ENCODE measurements at places on chromosomes 16 and 17. TPM values are rescaled to one million over a fixed set of nuclear protein-coding genes. Genes with fewer than 3 reads are reported as not detected.

CCL13 gene
- total RNA-seq: 4.4 TPM

GTF3C1 gene
- 71.1 TPM for total RNA-seq

DNA sequence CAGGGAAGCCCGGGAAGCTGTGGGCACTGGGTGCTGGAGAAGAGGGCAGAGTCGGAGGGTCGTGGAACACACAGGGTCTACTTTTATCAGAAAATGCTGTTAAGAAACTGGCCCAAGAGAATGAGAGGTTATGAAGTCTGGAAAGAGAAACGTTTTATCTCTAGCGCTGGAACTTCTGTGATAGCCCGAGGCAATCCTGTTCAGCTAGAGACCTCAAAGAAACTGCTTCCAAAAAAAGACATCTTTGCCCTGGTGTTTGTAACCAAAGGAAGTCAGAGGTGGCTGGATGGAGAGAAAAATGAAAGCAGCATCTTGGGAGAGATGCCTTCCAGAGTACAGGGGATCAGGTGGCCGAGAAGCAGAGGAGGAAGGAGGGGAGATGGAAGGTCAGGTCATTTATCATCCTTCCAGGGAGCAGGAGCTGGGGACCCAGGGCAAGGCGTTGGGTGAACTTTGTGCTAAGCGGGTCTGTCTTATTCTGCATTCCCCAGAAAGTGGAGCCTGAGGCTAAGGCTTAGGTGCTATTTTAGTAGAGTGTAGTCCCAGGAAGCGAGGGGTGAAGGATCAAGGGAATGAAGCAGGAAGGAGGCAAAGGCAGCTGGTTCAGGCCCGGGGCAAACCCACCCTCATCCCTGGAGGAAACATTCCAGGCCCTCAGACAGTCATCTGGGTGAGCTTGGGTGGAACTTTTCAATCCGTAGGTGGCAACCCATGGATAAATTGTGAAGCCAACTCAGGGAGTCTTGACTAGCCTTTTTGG is 66.5 kb downstream of the MGAT5B start:
- H3K27ac ChIP-seq: no peak overlapping the region
- DNase-seq: no peak
- H3K4me1 ChIP-seq: no peaks in the 10 kb centered on the region
- H3K4me3 ChIP-seq: no peak overlapping the region

- H3K27me3 ChIP-seq: no peaks in the 10 kb centered on the region
- H3K27ac ChIP-seq: no peak overlapping the region
- no peak overlapping the region for H3K4me3 ChIP-seq
- H3K36me3 ChIP-seq: no peaks in the 10 kb centered on the region
Observed at GRCh38 chr16:85425074-85425662, 188.0 kb upstream of the GSE1 start.

CCDC154 gene
- 0.63 TPM for total RNA-seq

DNA sequence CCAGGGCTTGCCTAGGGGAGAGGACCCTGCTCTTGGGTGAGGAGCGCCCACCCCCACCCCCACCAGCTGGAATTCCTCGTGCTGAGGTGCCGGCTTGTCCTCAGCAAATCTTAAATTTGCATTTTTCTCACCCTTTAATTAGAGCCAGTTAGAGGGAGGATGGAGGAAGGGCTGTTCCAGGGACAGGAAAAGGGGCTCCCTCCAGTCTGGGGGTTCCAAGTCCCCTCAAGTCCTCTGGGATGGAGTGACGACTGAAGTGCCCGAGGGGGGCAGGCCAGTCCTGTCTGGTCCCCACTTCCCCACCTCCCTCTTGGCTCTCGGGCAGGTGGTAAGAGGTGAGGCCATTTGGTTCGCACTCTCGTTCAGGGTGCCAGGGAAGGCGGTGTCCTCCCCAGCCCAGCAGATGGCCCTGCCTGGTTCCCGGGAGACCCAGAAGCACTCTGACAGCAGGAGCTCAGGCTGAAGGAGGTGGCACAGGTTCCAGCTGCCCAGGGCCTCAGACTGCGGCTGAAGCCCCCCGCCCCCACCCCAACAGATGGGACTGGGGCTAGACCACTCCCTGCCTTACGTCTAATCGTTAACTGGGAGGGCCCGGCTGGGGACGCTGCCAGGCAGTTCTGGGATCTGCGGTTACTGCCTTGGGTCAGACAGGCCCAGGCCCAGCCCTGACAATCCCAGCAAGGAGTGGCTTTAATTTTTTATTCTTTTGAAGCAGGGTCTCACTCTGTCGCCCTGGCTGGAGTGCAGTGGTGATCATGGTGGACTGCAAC is 2.2 kb downstream of the RAB26 start:
- H3K4me1 ChIP-seq: peaks cover 31% of the 10 kb centered on the region
- H3K27me3 ChIP-seq: no peaks in the 10 kb centered on the region
- no peak for DNase-seq
- no peak overlapping the region for H3K4me3 ChIP-seq

DNA sequence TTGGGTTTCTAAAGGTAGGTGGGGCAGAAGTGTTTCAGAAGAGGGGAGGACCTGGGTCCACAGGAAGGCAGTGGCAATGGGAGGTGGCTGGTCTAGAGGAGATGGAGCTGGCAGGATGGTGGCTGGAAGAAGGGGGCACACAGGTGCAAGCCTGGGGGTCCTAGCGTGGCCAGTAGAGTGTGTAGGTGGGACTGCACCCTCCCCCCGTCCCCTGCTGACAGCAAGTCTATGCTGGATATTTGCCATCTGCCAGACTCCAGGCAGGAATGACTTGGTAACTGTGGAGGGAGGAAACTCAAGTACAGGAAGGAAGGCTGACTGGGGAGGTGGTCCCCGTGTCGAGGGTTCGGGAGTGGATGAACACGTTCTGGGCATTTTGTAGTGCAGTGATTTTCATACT is 8.6 kb downstream of the MED9 start:
- no peak overlapping the region for H3K4me3 ChIP-seq
- H3K36me3 ChIP-seq: peaks cover 12% of the 10 kb centered on the region
- no peak overlapping the region for H3K27ac ChIP-seq
- H3K27me3 ChIP-seq: no peaks in the 10 kb centered on the region
- no peaks in the 10 kb centered on the region for H3K4me1 ChIP-seq
- DNase-seq: no peak

DNA sequence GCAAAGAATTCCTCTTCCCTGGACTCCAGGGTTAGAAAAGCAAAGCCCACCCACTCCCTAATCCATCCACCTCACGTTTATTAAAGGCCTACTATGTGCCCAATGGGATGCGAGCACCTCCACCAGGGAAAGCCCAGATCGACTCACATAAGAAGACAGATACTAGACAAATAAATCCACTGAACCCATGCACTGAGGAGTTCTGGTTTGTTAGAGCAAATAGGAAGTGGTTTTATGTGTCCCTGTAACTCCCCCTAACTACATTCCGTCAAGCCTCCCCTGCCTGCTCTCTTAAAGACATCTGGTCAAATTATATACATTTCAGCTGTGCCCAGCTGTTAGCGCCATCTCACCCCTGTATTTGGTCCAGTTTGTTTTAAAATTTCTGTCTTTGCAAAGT is 218.5 kb upstream of the RPL38 start:
- H3K4me1 ChIP-seq: peaks cover 3% of the 10 kb centered on the region
- H3K36me3 ChIP-seq: no peaks in the 10 kb centered on the region
- peak; percentile 61 for DNase-seq
- H3K27ac ChIP-seq: no peak overlapping the region
- peaks cover 3% of the 10 kb centered on the region for H3K27me3 ChIP-seq

SDR42E2 gene
- total RNA-seq: 0.64 TPM

SEC14L5 gene
- 0.98 TPM for total RNA-seq

CTF1 gene
- 4.7 TPM for total RNA-seq

GPR179 gene
- 0.31 TPM for total RNA-seq

KRT27 gene
- 0.14 TPM for total RNA-seq

HOXB8 gene
- 0.31 TPM for total RNA-seq

DNA sequence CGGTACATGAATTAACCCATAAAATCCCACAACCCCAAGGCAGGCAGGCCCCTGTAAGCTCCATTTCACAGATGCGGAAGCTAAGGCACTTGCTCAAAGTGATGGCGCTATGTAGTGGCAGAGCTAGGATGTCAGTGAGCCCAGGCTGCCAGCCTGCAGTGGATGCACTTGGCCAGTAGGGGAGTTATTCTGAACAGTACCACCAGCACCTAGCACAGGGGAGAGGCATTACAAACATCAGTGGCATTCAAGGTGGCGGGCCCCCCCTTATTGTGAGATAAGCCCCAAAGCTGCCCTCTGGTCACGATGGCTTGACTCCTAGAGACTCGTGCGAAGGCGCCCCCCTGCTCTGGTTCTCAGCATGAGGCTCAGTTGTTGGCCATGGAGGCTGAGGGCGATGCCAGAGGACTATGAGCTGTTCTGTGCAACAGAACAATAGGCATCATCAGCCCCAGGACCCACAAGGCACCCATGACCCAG is 33.8 kb downstream of the GTF3C1 start:
- H3K4me1 ChIP-seq: no peaks in the 10 kb centered on the region
- peaks cover 38% of the 10 kb centered on the region for H3K36me3 ChIP-seq
- H3K27me3 ChIP-seq: no peaks in the 10 kb centered on the region
- no peak for DNase-seq

TEN1 gene
- 20.6 TPM for total RNA-seq

GRCh38 chr17:77488531-77489238 is 347.9 kb downstream of the SEC14L1 start:
- no peak for DNase-seq
- H3K36me3 ChIP-seq: peaks cover 74% of the 10 kb centered on the region
- H3K4me1 ChIP-seq: no peaks in the 10 kb centered on the region
- H3K4me3 ChIP-seq: no peak overlapping the region
- no peaks in the 10 kb centered on the region for H3K27me3 ChIP-seq
- no peak overlapping the region for H3K27ac ChIP-seq

GRCh38 chr16:23561586-23561985 is 4.1 kb downstream of the UBFD1 start:
- no peak overlapping the region for H3K27ac ChIP-seq
- H3K4me1 ChIP-seq: no peaks in the 10 kb centered on the region
- no peaks in the 10 kb centered on the region for H3K27me3 ChIP-seq
- no peak overlapping the region for H3K4me3 ChIP-seq
- DNase-seq: no peak

DNA sequence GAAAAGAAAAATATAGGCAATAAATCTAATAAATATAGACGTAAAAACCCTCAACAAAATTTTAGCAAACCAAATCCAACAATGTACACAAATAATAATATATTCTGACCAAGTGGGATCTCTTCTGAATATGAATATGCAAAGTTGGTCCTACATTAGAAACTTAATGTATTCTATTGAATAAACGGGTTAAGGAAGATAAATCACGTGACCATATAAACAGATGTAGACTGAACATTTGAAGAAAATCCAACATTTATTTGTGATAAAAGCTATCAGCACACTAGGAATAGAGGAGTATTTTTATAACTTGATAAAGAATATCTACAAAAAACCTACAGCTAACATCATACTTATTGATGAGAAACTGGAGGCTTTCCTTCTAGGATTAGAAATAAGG is 502.8 kb upstream of the KIF2B start:
- H3K36me3 ChIP-seq: no peaks in the 10 kb centered on the region
- H3K27me3 ChIP-seq: no peaks in the 10 kb centered on the region
- no peak overlapping the region for H3K27ac ChIP-seq
- DNase-seq: no peak
- H3K4me1 ChIP-seq: no peaks in the 10 kb centered on the region

DNA sequence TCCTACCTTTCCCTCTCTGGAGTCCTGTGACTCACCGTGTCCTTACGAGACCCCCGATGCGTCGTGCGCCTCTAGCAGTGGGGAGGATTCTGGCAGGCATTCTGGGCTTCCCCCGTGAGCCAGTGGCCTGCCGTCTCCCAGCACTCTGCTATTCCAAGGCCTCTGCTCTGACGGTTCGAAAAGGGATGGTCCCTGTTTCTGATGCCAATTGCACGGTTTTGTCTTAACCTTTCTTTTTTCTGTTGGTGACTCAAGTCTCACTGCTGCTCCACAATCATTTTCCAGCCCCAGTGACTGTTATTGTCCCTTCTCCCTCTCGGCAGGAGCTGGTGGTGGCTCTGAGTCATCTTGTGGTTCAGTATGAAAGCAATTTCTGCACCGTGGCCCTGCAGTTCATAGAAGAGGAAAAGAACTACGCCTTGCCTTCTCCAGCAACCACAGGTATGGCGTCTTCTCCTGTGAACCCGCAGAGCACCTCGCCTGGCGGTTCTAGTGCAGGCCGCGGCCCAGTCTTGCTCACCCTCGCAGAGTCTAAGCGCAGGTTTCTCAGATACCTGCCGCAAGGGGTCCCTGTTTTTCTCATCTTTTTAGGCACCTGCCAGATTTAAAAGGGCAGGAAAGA is 100.1 kb upstream of the CHMP6 start:
- peak overlapping the region; percentile 70 for H3K27ac ChIP-seq
- H3K36me3 ChIP-seq: peaks cover 37% of the 10 kb centered on the region
- no peak for DNase-seq

DNA sequence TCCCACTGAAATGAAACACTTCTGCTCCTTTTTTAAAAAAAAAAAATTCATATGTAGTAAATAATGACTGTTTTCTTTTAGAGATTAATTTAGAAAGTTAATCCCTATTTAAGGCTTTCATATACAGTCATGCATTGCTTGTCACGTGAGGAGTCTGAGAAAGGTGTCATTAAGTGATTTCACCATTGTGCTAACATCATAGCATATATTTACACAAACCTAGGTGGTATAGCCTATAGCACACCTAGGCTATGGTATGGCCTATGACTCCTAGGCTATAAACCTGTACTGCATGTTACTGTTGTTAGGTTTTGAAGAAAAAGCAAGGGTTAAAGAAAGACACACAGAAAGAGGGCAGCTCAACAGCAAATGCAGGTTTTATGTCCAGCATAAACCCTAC is 13.7 kb downstream of the PPY start:
- DNase-seq: no peak
- H3K27me3 ChIP-seq: peaks cover 27% of the 10 kb centered on the region
- no peak overlapping the region for H3K4me3 ChIP-seq
- no peaks in the 10 kb centered on the region for H3K36me3 ChIP-seq
- no peaks in the 10 kb centered on the region for H3K4me1 ChIP-seq
- no peak overlapping the region for H3K27ac ChIP-seq

GRCh38 chr17:10033959-10034358 is 128.9 kb upstream of the RCVRN start:
- no peaks in the 10 kb centered on the region for H3K36me3 ChIP-seq
- DNase-seq: peak; percentile 93
- no peak overlapping the region for H3K4me3 ChIP-seq
- H3K27me3 ChIP-seq: no peaks in the 10 kb centered on the region
- H3K27ac ChIP-seq: no peak overlapping the region

DNA sequence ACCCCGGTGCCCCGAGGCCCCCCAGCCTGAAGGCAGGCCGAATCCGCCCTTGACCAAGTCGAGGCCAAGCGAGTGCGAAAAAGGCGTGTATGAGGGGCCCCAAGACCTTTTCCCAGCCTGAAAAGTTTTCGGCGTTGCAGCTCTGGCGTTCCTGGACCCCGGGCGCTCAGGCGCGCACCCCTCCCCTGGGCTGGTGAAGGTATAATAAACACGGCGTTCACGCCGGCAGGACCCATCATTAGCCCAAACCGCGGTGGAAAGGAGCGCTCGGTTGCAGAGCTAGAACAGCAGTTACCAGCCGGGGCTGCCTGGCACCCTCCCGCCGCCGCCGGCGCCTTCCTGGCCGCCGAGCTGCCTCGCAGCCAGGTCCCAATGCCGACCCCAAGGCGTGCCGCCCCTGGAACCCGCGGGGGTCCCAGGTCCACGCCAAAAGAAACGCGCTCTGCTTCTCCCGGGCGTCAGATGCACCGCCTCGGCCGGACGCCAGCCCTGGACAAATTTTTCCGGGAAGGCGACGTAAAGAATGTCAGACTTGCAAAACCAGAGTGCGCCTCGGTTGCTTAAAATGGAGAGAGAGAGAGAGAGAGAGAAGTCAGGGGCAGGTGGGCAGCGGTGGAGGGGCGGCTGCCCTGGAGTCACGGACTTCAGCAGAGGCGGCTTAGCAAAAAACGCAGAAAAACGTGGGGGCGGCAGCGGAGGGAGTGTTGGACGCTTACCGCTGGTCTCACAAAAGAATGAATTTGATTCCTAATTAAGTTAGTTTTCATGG is 11.5 kb upstream of the FOXF1 start:
- no peaks in the 10 kb centered on the region for H3K36me3 ChIP-seq
- H3K4me1 ChIP-seq: peaks cover 27% of the 10 kb centered on the region
- H3K27me3 ChIP-seq: peaks cover 83% of the 10 kb centered on the region
- H3K4me3 ChIP-seq: peak overlapping the region; percentile 30

All from lung (tissue), 17 donors.